Right cardiac atrium (tissue), 5 donors: ENCODE measurements at places on chromosomes 11 and 22. TPM values are rescaled to one million over a fixed set of nuclear protein-coding genes. Genes with fewer than 3 reads are reported as not detected.

The CRYAB gene
- 5,673 TPM for total RNA-seq

DNA sequence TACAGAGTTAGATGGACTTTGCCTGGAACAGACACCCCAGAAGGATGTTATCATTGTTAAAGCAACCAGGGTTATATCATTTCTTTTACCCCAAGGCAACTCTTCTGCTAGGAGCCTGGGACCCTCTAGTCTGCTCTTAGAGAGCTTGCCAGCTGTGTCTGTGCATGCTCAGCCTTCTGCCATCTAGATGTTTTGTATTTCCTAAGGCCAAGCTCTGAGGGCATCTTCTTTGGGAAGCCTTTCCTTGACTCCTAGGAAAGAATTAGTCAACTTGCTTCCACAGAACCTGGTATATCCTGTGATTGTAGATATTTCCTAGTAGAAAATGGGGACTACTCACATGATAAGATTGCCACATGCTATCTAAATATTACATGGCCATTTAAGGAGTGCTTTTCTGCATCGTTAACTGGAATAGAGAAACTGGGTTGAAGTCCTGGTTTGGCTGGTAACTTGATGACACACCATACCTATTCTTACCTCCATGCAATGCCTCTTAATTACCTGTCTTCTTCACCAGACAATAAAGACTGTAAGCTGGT lies 87.6 kb downstream of the STIM1 start:
- no peak for DNase-seq

DNA sequence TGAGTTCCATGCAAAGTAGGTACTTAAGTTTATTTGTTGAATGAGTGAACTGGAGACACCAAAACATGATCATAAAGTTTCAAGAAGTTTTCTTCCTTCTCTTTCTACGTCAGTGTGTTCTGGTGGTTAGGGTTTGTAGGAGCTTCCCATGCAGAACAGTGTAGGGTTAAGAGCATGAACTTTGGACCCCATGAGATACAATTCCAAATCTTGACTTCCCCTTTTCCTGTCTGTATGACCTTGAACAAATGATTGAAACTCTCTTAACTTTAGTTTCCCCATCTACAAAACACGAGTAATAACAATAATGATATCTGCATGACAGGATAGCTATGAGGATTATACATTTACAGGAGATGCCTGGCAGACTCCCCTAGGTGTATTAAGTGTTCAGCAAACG lies 41.0 kb upstream of the TENM4 start:
- DNase-seq: no peak

GRCh38 chr11:110029714-110030113 lies 63.5 kb upstream of the ZC3H12C start:
- no peak for DNase-seq

The RNF141 gene
- total RNA-seq: 41.9 TPM

GRCh38 chr11:13116491-13116890 lies 107.4 kb downstream of the RASSF10 start:
- DNase-seq: no peak
